ENCODE measurements at places on chromosomes 1 and 21.

- DNase-seq, result no peak
Observed at GRCh38 chr1:203521812-203522211, 27.9 kb downstream of the OPTC start.

- DNase-seq, result no peak
Observed at GRCh38 chr1:183477986-183478781, 5.9 kb downstream of the SMG7 start.

- no peak for DNase-seq
Observed at GRCh38 chr1:232982238-232982944, 32.0 kb downstream of the NTPCR start.

DNA sequence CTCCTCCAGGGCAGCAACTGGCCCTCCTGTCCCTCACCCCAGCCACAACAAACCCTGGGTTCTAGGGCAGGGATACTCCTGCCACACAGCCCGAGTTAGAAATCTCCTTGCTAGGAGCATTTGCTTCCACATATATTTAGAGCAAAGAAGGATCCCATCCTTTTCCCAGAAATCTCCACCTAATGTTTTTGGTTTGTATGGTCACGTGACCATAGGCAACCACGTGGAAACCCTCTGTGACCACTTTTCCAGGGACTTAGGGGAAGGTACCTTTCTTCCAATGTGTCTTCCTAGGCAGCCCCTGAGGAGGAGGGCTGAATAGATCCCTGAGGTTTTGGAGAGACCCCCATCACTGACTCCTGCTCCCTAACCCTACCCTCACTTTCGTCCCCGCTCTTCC lies 25.5 kb downstream of the VANGL2 start:
- DNase-seq, result no peak

- DNase-seq, result no peak
Observed at GRCh38 chr1:181175356-181175910, 86.9 kb downstream of the IER5 start.

- no peak for DNase-seq
Observed at GRCh38 chr1:84598846-84599741, 24.9 kb upstream of the CTBS start.

- no peak for DNase-seq
Observed at GRCh38 chr1:83725735-83726360, 273.1 kb downstream of the TTLL7 start.

- no peak for DNase-seq
Observed at GRCh38 chr1:243269461-243269801, 13.6 kb downstream of the SDCCAG8 start.

DNA sequence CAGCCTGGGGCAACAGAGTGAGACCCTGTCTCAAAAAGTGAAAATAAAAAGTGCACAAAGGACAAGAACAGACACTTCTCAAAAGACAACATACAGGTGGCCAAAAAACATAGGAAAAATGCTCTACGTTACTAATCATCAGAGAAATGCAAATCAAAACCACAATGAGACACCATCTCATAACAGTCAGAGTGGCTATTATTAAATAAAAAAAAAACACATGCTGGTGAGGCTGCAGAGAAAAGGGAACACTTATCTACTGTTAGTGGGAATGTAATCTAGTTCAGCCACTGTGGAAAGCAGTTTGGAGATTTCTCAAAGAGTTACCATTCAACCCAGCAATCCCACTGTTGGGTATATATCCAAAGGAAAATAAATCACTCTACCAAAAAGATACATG lies 173.2 kb downstream of the SMYD3 start:
- DNase-seq, result no peak

DNA sequence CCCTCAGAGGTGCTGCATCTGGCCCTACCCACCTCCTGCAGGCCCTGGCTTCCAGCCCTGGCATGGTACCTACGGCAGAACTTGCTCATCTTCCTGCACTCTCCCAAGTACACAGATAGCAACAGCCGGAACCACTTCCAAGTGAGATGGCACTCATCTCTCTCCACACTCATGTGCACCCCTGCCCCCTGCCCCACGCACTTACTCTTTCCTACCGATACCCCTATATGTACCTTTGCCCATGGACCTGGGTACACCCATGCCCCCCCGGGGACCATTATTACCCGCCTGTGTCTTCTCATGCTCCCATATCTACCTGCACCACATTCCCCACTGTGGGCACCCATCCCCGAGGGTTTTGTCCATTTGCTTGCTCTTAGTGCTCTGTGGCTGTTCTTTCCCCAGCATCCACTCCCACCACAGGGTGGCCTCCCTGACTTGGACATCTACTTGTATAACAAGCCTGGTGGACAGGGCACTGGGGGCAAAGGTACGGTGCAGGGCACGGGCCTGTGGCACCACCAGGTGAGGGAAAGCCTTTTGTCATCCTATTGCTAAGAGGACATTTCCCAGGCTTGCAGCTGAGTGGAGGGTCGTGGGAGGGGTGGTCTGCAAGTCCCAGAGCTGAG lies 14.7 kb downstream of the HYI start:
- DNase-seq, result no peak

GRCh38 chr1:99975529-99975928 lies 5.7 kb downstream of the SLC35A3 start:
- DNase-seq, result no peak

GRCh38 chr1:217344712-217345111 lies 286.2 kb downstream of the GPATCH2 start:
- DNase-seq, result no peak

All from T-cell (primary cell).